Vagina (tissue), 2 donors: ENCODE measurements at places on chromosomes 4 and X.

DNA sequence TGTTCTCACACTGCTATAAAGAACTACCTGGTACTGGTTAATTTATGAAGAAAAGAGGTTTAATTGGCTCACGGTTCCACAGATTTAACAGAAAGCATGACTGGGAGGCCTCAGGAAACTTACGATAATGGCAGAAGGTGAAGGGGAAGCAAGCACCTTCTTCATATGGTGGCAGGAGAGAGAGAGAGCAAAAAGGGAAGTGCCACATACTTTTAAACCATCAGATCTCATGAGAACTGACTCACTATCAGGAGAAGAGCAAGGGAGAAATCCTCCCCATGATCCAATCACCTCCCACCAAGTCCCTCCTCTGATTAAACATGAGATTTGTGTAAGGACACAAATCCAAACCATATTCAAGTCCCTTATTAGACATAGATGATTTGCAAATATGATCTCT, 12.3 kb upstream of the RAP2C start:
- no peaks in the 10 kb centered on the region for H3K27me3 ChIP-seq
- H3K36me3 ChIP-seq: no peaks in the 10 kb centered on the region
- H3K27ac ChIP-seq: no peak overlapping the region

DNA sequence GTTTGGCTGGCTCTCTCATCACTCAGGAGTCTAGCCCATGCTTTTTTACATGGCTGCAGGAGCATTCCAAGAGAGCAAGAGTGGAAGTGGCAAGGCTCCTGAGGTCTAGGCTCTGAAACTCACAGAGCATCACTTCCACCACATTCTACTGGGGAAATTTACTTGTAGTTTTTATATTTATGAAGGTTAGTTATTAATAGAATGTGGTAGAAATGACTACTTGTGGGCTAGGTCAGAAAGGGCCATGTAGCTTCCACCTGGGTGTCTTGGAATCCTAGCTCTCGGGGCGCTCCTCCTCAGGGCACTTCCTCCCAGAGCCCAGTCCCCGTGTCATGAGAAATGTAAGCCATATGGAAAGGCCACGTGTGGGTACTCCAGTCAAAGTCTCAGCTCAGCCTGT, 127.0 kb upstream of the CASK start:
- H3K27me3 ChIP-seq: no peaks in the 10 kb centered on the region
- H3K4me1 ChIP-seq: no peaks in the 10 kb centered on the region
- no peaks in the 10 kb centered on the region for H3K36me3 ChIP-seq
- H3K4me3 ChIP-seq: no peak overlapping the region
- no peak overlapping the region for H3K27ac ChIP-seq
- no peak for DNase-seq

DNA sequence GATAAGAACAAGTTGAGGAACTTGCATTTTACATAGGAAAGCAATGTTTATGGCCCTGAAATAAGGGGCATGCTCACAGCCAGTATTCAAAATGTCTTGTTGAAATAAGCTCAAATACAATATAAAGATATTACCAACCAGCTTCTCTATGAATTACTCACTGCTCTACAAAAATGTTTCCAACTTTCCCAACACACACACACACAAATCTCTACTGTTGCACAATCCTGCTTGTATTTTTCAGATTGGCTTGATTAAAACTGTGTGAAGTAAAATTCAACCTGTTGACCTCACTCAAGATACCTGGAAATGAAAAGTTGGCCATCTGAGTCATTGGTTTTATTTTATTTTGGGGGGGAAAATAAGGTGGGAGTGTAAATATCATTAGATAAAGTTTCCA, 128.6 kb downstream of the CHIC2 start:
- H3K36me3 ChIP-seq: no peaks in the 10 kb centered on the region
- H3K27ac ChIP-seq: no peak overlapping the region
- no peaks in the 10 kb centered on the region for H3K27me3 ChIP-seq
- H3K4me3 ChIP-seq: no peak overlapping the region
- H3K4me1 ChIP-seq: no peaks in the 10 kb centered on the region

DNA sequence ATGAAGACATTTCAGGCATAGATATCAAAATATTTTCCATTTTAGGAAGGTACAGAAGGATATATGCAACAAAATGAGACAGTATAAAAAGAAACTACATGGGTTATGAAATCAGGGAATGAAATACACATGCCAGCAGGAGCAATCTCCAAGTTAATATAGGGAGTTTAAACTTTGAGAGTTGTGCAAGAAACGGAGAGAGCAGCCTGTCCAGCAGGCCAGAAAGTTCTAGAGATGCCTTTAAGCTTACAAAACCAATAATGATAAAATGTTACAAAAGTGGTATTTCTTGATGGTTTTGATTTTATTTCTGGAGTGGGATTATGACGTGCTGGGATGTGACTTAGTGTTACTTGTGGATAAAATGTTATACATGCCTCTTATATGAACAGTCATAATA, 2047.9 kb downstream of the ARAP2 start:
- H3K36me3 ChIP-seq: no peaks in the 10 kb centered on the region
- H3K4me1 ChIP-seq: no peaks in the 10 kb centered on the region
- H3K27ac ChIP-seq: no peak overlapping the region
- no peak for DNase-seq
- no peak overlapping the region for H3K4me3 ChIP-seq

GRCh38 chr4:1802720-1803522, 9.8 kb downstream of the FGFR3 start:
- DNase-seq: no peak
- H3K4me1 ChIP-seq: no peaks in the 10 kb centered on the region
- no peaks in the 10 kb centered on the region for H3K27me3 ChIP-seq
- H3K36me3 ChIP-seq: peaks cover 4% of the 10 kb centered on the region
- no peak overlapping the region for H3K27ac ChIP-seq

DNA sequence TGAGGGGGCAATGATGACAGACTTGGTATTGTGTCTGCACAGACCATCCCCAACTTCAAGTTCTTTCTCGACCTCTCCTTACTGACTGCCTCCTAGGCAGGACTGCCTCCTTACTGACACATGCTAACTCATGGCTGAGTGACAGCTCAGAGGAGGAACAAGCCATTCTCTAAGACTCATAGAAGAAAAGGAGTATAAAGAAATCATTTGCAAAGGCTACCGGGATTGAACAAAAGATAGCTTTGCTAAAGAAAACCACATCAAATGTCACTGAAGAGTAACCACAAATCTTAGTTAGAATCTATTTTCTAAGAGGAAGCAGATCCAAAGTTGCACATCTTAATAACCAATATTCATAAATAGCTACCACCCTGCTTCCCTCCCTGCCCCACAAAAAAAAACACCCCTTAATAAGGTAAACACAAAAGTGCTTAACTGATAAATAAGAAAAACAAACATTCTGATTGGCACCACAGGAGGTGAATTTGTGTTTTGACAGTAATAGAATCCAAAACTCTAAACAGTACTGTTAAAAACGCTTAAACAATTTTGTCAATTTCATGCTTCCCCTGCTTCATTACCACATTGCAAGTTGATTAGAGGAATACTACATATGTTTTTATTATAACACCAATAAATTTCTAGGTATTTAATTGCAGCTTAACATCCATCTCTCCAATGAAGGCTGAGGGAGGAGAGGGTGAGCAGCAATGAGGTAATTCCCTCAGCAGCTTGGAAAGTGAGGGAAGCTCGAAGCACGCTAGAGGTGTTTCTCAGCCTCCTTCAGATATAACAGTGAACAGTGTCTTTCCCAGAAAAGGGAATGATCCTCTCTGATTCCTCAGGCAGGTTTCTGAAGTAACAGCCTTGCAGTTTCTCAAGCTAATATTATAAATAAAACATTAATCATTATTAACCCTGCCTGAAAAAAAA, 160.0 kb downstream of the HNRNPD start:
- no peak for DNase-seq
- H3K27me3 ChIP-seq: no peaks in the 10 kb centered on the region
- H3K4me1 ChIP-seq: no peaks in the 10 kb centered on the region
- no peak overlapping the region for H3K4me3 ChIP-seq
- H3K27ac ChIP-seq: no peak overlapping the region

GRCh38 chrX:108064613-108065012, 19.7 kb downstream of the VSIG1 start:
- H3K27ac ChIP-seq: no peak overlapping the region
- no peaks in the 10 kb centered on the region for H3K27me3 ChIP-seq
- no peak overlapping the region for H3K4me3 ChIP-seq
- no peaks in the 10 kb centered on the region for H3K36me3 ChIP-seq

GRCh38 chr4:72383439-72383838, 185.6 kb downstream of the ADAMTS3 start:
- no peaks in the 10 kb centered on the region for H3K27me3 ChIP-seq
- no peaks in the 10 kb centered on the region for H3K4me1 ChIP-seq
- H3K4me3 ChIP-seq: no peak overlapping the region
- no peaks in the 10 kb centered on the region for H3K36me3 ChIP-seq
- no peak overlapping the region for H3K27ac ChIP-seq
- no peak for DNase-seq
